Immature natural killer cell (primary cell): ENCODE measurements at places on chromosomes 7 and 10. TPM values are rescaled to one million over a fixed set of nuclear protein-coding genes. Genes with fewer than 3 reads are reported as not detected.

The AKR1C8 gene
- not detected for polyA plus RNA-seq

The SNCG gene
- polyA plus RNA-seq = not detected

The ZNF862 gene
- polyA plus RNA-seq = 5.5 TPM

The PITX3 gene
- not detected for polyA plus RNA-seq

DNA sequence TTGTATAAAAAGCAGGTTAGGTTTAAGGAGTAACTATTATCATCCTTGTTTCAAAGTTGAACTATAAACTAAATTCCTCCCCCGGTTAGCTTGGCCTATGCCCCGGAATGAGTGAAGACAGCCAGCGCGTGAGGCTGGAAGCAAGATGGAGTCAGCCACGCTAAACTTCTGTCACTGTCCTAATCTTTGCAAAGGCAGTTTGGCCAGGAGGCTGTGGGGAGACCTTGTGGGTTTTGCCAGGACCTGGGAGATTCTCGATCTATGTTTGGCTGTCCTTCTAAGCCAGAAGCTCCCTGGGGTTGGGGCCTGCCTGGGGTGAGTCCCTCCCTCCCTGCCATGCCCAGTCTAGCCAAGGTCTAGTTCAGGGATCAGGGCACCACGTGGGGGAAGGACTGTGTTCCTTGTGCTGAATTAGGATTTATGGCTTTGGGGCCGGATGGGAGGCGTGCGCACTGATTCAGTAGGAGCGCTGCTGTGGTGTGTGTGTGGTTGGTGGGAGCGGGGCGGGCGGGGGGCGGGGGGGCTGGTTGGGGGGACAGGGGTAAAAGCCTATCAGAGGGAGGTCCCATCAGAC, 871 bp upstream of the GTF2IRD1 start:
- DNase-seq = no peak

DNA sequence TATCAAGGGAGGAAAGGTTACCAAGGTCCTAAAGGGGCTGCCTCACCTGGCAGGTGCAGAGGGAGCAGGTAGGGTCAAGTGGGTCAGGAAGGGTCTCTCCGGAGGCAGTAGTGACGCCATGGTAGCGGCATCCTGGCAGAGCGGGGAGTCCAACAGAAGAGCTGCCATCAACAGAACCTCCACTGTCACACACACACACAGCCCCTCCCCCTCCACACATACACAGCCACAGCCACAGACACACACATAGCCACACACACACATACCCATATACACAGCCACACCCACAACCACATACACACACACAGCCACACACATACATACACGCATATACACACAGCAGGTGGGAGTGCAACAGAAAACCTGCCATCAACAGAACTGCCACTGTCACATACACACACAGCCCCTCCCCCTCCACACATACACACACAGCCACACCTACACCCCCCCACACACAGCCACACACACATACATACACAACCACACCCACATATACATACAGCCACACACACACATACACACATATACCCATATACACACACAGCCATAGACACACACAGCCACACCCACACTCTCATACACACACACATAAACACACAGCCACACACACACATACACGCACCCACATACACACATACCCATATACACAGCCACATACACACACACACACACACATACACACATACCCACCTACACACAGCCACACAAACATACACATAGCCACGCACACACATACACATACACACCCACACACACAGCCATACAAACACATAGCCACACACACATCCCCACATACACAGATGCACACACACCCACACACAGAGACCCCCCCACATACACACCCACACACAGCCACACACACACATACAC, 23.1 kb downstream of the KCP start:
- no peak for DNase-seq

GRCh38 chr10:102540023-102540422, 36.3 kb downstream of the SUFU start:
- no peak for DNase-seq

DNA sequence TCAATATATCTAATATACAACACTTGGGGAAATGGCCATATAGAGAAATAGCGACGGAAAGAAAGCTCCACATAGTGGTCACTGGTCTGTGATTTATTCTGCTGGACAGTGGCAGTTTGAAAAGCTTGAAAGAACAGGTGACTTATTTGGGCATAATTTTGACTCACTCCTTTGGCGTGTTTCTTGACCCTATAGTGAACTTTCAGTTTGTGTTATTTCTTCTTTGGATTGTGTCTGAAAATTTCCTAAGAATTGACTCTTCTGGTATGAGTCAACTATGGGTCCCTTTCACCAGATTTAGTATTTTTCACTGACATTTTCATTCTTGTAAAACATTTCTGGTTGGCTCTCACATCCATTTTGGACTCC, 25.8 kb upstream of the IMMP2L start:
- no peak for DNase-seq
